ENCODE measurements at places on chromosomes 11 and 22.

DNA sequence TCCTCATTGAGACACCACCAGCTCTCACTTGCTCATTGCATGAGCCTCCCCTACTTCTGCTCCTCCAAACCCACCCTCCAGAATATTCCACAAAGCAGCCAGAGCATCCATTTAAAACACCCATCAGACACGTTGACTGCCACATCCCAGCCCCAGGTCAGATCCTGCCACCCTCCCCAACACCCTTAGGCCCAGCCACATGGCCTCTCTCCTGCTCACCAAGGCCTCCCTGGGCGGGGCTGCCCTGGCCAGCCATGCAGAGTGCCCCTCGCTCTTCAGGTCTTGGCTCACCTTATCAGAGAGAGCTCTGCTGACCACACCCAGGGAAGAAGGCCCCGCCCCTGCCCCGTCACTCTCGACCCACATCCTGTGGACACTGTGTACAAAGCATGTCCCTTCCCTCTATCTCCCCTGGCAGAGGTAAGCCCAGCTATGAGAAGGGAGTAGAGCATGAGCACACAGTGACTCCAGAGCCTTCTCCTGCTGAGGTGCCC, 106.8 kb downstream of the MICAL3 start:
- no peak for DNase-seq

DNA sequence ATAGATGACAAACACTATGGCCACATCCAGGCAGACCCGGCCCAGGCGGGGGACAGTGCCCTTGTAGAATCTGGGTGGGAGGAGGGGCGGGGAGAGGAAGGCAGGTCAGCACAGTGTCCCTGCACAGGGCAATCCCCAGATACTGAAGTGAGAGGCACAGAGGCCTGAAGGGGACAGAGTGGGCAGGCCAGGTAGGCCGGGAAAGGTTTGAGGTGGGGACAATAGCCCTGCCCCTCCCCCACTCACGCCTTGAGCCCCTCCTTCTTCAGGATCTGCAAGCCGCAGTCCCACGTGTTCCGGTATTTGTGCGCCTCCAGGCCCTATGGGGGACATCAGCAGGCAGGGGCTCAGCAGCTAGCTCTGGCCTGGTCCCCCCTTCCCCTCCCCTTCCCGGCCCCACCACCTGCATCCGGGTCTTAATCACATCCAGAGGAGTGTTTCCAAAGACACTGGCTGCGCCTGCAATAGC, 2.3 kb downstream of the SLC25A1 start:
- DNase-seq, result no peak

GRCh38 chr22:26437694-26438392, 8.8 kb downstream of the ASPHD2 start:
- DNase-seq, result no peak

- DNase-seq, result peak; percentile 63
These were observed 14.4 kb upstream of the OR52K1 start for GRCh38 chr11:4467811-4468606.

DNA sequence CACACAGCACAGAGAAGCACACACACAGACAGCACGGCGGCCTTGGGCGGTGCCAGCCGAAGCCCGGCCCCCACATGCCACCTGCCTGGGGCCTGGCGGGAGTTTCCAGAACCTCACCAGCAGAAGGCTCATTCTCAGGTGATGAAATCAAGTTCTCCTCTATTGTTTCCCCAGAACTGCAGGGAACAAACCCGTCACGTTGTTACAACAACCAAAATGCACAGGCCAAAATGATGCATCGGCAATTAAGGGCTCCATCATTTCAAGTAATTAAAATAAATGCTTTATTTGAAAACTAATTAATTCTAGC, 30.8 kb downstream of the GNB1L start:
- no peak for DNase-seq

GRCh38 chr11:64987998-64988854, 8.5 kb downstream of the BATF2 start:
- DNase-seq, result no peak

GRCh38 chr11:111443640-111444039, 64.6 kb upstream of the POU2AF1 start:
- DNase-seq, result no peak

DNA sequence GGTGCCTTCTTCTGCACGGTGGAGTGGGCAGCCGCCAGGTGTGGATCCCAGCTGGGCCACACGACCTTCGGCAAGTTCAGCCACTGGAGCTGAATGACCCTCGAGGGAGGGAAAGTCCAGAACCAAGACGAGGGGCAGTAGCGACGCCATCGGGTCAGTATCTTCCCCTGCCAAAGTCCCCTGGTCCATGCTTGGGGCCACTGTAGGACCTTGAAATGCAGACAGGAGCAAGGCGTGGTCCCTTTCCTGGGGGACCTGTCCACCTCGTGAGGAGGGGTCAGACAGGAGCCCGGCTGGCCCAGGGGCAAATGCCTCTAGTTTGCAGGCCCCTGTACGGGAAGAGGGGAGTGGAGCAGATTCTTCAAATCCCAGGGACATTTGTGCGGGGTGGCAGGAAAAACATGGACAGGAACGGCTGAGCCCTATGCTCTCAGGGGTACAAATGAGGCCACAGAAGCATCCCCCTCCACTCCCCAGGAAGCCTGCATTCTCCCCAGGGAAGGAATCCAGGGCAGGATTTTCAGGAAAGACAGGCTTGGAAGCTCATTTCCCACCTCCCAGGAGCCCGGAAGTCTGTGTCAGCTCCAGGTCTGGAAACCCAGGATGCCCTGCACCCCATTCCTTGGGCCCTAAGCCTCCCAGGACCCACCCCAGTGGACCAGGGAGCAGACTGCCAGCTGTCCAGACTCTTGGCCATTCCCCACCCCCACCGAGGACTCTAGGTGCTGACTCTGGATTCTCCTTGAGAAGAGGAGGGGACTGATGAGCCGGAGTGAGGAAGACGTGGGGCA, 6.6 kb downstream of the SHANK2 start:
- no peak for DNase-seq

GRCh38 chr22:31509061-31509762, 12.9 kb downstream of the SFI1 start:
- DNase-seq, result no peak

DNA sequence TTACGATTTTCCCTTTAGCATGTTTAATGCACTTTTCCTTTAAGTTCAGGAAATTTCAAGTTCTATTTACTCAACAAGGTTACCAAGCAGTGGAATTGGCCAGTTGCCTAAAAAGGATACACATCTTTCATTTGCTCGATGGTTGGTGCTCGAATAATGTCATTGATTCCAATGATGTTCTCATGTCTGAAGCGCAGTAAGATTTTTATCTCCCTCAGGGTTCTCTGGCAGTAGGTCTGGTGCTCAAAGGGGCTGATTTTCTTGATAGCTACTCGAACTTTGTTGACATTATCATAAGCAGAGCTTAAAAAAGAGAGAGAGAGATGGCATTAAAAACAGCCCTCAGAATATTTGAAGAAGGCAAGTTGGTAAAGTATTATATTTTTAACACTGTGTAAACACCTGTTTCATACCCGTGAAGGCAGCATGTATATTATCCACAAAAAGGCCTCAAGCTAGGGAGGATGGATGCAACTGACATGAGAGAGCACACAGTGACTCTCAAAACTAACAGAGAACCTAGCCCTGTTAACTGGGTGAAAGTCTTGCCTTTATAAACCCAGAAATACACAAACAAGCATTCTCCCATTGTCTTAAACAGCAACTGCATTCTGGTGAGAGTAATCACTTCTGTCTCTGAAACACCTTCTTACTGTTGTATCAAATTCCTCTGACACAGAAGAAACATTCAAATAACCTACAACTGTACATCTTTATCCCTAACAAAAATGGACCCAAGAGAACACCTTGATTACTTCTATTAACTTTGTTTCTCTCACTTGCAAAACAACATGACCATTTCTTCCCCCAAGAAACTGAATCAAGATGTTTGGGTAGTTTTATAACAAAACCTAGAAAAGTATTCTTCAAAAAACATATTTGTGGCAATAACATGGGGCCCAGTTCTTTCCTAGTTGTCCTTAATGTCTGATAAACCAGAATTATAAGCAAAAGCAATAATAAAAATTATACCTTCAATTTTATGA, 59.6 kb downstream of the MAPK1 start:
- DNase-seq, result no peak

- DNase-seq, result no peak
These were observed 278.7 kb upstream of the LARGE1 start for GRCh38 chr22:34198976-34199375.

DNA sequence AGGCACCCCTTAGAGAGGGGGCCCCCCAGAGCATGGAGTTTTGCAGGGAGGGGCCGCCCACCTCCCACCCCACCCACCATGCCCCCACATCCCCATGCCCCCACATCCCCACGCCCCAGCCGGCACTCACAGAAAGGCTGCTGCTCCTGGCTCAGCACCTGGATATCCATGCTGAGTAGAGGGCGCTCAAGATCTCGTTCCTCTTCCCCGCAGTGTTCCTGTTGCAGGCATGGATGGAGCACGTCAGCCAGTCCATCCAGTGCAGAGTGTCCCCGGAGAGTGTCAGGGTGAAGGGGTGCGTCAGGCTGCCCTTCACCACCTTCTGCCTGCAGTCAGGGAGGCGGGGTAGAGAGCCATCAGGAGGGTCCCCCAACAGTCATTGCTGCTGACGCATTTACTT, 156.2 kb downstream of the CRYBB2 start:
- DNase-seq, result no peak

DNA sequence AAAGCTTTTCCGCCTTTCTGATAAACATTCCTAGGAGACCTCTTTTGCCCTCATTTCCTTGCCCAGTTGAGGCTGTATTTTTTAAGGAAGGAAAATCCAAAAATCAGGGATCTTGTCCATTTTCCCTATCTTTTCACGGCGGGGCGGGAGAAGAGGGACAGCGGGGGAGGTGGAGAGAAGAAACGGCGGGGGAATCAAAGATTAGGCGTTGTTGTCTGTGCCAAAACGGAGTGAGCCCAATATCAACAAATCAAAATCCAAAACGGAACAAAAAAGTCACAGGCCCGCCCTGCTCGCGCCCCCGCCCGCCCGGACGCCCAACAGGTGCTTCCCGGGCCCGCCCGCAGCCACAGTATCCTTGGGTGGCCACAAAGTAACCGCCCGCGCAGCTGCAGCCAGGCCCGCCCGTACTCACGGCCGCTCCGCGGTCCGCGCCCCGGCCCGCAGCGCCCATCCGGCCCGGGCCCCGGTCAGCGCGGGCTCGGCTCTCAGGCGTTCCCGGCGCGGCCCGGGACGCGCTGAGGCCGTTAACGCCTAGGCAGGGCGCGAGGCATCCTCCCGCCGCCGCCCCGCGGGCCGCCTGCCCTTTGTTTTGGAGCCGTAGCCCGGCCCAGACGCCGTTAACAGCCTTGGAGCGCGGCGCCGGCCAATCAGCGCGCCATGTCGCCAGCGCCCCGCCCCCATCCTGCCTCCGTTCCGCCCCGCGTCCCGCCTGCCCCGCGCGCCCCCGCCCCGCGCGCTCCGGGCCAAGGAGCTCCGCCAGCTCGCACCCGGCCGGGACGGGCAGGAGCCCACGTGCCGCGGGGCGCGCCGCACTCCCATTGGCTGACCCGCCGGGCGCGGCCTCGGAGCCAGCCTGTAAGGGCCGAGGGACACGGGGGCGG, at the start of gene YPEL1:
Gene YPEL1 (minus strand): TSS at position 595 of the 884 bp plus-strand sequence. CDS start 25,050 bp downstream, outside the sequence.
- peak; percentile 88 for DNase-seq

- DNase-seq, result no peak
These were observed 3.7 kb downstream of the C1QTNF6 start for GRCh38 chr22:37184380-37184755.

GRCh38 chr11:65446446-65447277, 24.1 kb downstream of the NEAT1 start:
- no peak for DNase-seq

DNA sequence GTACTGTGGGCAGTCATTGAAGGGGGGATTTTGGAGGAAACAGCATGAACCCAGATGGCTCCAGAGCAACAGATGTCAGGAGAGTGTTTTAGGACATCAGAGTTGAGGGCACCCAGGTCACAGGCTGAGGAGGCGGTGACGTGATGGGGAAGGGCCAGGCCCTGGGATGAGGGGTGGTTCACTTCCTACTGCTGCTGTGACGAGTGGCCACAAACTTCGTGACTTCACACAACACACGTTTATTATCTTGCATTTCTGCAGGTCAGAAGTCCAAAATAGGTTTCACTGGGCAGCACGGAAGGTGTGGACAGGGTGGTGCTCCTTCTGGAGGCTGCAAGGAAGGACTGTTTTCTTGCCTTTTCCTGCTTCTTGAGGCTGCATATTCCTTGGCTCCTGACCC, 77.7 kb upstream of the RAB1B start:
- DNase-seq, result no peak

DNA sequence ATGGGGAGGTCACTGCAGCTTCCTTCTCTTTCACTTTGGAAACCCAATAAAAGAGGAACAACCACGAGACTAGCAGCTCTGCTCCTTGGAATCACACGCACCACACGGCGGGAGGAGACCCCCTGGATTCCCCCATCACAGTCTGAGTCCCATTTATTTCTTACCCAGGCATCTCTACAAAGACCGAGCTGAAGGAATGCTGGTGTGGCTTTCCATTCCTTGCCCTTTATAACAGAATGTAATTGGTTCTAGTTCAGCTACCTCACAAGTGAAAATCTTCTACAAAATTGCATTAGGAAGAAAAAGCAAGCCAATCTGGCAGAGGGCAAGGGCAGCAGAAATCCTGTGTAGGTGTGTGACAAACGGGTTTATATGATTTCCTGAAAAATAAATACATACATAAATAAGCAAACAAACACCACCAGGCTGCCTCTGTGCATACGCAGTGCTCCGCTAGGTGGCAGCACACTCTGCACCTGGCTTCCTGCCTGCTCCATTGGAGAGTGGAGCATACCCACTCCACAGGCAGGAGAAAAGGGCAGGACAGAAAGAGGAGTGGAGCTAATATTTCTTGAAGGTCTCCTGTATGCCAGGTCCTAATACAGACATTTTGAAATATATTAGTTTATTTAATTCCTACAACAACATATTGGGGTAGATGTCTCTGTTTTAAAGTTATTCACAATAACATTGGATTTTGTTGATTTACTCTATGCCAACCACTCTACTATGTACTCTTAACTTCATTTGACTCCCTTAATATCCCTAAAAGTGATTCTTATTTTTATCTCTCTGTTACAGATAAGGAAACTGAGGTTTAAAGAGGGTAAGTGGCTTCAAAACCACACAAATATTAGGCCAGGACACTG, 673.1 kb downstream of the KCNA4 start:
- DNase-seq, result peak; percentile 31

DNA sequence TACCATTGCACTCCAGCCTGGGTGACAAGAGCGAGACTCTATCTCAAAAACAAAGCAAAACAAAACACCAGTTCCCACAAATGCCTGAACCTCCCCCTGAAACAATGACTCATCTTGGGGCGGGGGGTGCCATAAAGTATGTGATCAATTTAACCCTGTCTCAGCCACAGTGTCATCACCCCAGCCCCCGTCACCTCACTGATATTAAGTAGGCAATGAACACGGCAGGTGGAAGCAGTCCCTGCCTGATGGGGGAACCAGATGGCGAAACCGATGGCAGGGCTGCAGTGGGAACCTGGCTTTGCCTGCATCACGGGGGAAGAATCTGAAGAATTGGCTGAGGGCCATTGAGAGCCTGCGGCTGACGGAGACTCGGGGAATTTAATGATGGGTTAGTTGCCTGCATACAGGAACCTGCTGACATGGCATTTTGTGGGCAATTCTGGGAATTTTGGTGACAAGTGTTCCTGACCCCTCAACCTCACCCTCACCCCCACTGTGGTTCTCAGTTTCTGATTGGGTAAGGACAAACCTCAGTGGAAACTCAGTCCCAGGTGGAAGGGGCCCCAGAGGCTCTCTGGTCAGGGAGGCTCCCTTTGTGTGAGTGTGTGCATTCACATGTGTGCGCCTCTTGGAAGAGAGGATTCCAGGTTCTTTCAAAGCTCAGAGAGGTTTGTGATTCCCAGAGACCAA, 39.1 kb upstream of the SHISAL1 start:
- DNase-seq, result no peak

All from Kasumi-1 (cell line).